ENCODE measurements at places on chromosomes 3 and 15. TPM values are rescaled to one million over a fixed set of nuclear protein-coding genes. Genes with fewer than 3 reads are reported as not detected.

DNA sequence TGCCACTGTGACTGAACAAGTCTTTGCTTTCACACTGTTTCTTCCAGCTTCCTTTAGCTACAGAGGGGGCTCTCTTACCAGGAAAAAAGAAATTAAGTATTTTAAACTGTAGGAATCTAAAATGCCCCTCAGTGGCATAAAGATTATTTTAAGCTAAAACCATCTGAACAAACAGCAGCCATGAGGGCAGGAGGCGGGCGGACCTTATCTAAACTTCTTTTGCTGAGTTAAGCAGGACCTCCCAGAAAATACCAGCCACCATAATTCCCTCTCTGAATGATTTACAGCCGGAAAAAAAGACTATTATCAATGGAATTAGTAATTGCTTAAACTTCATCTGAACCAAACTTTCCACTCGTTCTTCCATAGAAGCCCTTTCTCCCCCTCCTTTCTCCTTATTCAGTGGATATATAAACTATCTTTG is 5.2 kb upstream of the TOPAZ1 start:
- no peak for DNase-seq

GRCh38 chr15:86772369-86773059 is 692.8 kb downstream of the AGBL1 start:
- no peak for DNase-seq

GRCh38 chr3:54146506-54147239 is 24.3 kb downstream of the CACNA2D3 start:
- no peak for DNase-seq

DNA sequence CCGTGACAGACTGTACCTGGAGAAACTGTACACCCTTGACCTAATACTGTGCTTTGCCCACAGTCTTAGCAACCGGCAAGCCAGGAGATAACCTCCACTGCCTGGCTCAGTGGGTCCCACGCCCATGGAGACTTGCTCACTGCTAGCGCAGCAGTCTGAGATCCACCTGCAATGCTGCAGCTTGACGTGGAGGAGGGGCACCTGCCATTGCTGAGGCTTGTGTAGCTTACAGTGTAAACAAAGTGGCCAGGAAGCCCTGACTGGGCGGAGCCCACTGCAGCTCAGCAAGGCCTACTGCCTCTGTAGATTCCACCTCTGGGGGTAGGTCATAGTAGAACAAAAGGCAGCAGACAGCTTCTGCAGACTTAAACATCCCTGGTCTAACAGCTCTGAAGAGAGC is 189.3 kb downstream of the EDEM1 start:
- DNase-seq, result no peak

C2CD4A gene
- polyA plus RNA-seq, result not detected

GRM2 gene
- polyA plus RNA-seq, result 0.71 TPM

GABRR3 gene
- polyA plus RNA-seq, result not detected

ITPR1 gene
- polyA plus RNA-seq, result 26.6 TPM

- DNase-seq, result no peak
These were observed 27.3 kb downstream of the ANAPC13 start for GRCh38 chr3:134458406-134458945.

GRCh38 chr15:101228313-101228712 is 23.5 kb downstream of the CHSY1 start:
- no peak for DNase-seq

DNA sequence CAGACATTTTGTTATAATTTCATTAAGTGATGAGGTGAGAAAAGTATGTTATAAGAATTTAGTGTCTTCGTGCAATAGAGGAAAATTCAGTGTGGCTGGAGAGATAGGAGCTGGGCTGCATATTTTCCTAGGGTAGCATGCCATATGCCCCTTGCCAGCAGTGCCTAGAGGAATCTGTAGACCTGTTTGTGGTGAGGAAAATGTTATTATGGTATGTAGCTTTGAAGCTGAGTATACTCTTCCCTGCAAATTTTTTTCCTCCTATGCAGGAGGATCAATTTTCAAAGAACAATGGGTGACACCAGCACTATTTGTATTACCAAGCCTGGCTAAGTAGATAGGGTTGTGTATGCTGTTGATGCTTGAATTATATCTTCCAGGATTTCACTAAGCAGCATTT is 200.6 kb downstream of the EDEM1 start:
- DNase-seq, result no peak

DNA sequence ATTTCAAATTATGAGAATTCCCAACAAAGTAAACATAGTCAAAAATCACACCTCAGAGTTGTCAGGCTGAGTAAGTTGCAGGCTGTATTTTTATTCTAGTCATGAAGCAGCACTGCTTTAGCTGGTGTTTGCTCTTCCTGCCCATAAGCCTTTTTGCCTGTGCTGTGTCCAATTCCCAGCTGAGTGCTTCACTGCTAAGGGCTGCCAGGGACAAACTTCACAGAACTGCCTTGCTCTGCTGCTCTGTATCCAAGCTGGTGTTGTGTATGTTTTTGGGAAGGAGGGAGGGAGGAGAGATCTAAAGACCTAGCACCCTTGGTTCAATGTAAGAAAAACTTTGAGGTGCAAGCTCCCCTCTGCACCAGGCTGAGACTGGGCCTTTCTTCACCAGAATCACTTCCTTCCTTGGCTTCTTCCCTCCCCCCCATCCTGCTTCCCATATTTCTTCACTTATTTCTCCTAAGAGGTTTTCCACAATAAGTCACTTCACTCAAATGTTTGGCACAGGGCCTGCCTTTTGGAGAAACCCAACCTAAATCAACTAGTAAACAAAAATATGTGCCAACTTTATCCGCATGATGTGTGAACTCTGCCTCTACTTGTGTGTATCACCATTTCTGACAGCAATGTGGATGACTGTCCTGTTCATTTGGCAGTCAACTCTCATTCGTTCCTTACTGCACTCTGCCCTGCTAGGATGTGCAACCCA is 156.1 kb downstream of the TBL1XR1 start:
- peak; percentile 36 for DNase-seq

DNA sequence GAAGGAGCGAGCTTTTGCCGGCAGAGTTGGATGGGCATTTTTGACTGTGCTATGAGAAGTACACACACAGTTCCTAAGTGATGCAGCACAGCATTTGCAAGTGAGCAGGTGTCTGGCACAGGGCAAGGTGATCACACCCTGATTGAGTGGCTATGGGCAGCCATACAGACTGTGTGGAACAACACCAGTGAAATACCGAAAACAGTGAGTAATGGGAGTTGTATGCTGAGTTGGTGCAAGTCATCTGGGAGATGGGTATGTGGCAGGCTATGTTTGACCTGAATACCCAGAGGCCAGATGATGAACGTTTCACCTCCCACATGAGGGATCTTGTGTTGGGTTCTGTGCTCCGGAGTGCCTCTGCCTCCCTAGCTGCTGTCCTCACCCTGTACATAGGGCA is 53.5 kb upstream of the TIPARP start:
- no peak for DNase-seq

GRCh38 chr15:54520616-54521015 is 542.4 kb downstream of the UNC13C start:
- DNase-seq, result no peak

GRCh38 chr3:140816372-140817195 is 125.1 kb upstream of the SLC25A36 start:
- DNase-seq, result no peak

- no peak for DNase-seq
These were observed 18.0 kb downstream of the ISG20 start for GRCh38 chr15:88656760-88657221.

BCHE gene
- polyA plus RNA-seq, result 71.4 TPM

DNA sequence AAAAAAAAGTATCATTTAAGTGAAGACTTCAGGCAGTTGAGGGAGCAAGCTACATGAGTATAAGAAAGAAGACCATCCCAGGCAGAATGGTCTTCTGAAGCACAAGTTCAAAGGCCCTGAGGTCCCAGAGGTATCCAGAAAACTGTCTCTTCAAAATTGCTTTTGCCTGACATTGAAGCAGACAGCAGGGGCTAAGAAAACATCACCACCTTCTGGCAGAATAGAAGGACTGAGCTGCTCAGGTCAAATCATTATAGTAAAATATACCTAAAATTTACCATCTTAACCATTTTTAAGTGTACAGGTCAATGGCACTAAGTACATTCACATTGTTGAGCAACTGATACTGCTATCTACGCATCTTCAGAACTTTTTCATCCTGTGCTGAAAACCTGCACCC is 16.4 kb downstream of the GPR160 start:
- DNase-seq, result no peak

MINAR1 gene
- 1.9 TPM for polyA plus RNA-seq

- no peak for DNase-seq
These were observed 27.1 kb downstream of the CPN2 start for GRCh38 chr3:194323785-194324735.

CHRNA7 gene
- polyA plus RNA-seq, result 2.2 TPM

DNAJA4 gene
- 105 TPM for polyA plus RNA-seq

DNA sequence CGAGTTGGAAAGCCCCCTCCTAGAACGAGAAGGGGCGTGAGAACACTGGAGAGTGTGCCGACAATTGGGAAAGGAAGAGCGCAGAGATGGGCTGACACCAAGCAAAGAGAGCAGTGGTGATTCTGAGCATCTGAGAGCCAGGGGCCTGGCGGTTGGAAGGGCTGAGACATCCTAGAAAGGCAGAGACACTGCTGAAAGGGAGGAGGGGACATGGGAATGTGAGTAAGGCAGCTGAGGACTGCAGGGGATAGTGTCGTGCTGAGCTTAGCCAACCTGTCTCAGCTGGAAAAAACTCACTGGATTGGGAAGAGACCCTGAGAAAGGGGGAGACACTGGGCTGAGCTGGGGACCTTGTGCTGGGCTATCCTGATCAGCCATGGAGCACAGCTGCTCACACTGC is 58.1 kb upstream of the SLC6A6 start:
- DNase-seq, result no peak

GRCh38 chr3:13013151-13013561 is 60.1 kb downstream of the IQSEC1 start:
- DNase-seq, result no peak

- peak; percentile 47 for DNase-seq
These were observed 440 bp downstream of the PRTG start for GRCh38 chr15:55742498-55742926.

DNA sequence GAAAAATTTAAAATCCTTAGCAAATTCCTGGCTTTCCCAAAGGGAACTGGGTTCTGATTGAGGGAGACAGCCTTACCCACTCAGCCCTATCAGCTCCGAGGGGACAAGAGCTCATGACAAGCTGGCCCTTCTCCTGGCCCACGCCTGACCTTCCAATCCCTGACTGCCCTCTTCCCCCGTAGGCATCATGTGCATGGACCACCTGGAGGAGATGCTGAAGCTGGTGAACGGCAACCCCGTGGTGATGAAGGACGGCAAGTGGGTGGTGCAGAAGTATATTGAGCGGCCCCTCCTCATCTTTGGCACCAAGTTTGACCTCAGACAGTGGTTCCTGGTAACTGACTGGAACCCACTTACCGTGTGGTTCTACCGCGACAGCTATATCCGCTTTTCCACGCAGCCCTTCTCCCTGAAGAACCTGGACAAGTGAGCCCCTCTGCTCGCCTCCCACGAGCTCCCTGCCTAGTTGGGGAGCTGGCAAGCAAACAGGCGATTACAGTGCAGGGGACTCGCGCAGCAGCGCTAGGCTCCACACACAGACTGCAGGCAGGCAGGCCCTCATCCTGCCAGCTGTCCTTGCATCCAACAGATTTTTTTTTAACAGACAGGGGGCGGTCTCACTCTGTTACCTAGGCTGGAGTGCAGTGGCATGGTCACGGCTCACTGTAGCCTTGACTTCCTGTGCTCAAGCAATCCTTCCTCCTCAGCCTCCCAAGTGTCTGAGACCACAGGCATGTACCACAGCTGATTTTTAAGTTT is 16.8 kb downstream of the RPUSD3 start:
- DNase-seq, result no peak

GRCh38 chr3:148861277-148861869 is 3.7 kb upstream of the CPA3 start:
- DNase-seq, result no peak

DNA sequence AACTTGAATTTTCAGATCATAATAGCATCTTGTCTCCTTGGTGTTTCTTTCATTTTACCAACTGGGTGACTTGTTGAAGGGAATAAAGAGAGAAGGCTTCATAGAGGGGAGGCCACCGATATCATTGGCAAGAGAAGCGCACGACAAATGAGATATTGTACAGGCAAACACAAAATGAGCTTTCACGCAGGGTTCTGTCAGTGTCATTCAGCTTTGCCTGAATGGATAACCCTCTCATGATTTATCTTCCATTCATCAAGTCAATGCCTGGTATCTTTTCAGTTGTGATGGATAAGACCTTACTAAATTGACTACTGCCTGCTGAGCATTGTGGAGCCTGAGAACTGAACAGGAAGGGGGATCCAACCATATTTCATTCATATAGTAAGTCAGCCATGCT is 188.6 kb upstream of the EPHA3 start:
- DNase-seq, result no peak
